ENCODE measurements at places on chromosomes 5 and 9. TPM values are rescaled to one million over a fixed set of nuclear protein-coding genes. Genes with fewer than 3 reads are reported as not detected.

GRCh38 chr5:150411245-150411979 is 1.3 kb downstream of the CD74 start:
- DNase-seq = peak; percentile 74

DNA sequence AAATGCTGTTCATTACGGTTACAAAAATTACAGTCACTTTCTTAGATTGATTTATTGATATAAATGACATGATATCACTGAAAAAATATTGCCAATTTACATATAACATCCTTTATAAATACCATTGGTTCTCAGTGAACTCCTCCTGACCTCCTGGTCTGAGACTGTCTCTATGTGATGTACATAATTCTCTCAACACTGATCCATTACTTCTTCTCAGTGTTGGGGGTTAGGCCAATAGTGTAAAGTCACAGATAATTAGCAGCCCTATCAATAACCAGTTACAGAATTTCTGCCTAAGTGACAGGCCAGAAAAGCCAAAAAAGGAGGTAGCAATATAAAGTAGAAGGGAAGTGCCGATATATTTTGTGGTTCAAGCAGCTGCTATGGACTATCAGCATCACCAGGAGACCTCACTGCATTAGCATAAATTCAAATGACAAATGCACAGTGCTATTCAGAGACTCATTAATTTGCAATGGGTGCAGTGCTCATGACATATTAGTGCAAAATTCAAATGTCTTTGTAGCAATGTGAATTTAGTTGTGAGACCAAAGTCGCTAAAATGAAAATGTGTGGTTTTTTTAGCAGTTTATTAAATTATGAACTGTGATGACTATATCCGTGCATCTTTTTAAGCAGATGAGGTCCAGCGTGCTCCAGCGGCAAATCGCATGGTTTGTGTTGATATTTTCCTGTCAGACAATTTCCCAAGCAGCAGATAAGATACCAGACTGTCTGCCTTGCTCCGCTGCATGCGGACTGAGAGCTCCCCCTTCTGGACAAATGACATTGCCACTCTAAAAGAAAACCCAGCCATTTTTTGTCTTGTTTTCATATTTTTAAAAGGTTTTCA is 144.6 kb downstream of the CETN3 start:
- DNase-seq = peak; percentile 58

- no peak for DNase-seq
These were observed 406.5 kb upstream of the EDIL3 start for GRCh38 chr5:84791138-84791537.

- DNase-seq = peak; percentile 14
These were observed 15.1 kb downstream of the IRF1 start for GRCh38 chr5:132475497-132475882.

Gene RLN2
- total RNA-seq = not detected

Measured in transverse colon (tissue), 4 donors.